ENCODE measurements at places on chromosomes 3 and 15.

GRCh38 chr15:78618490-78618934 lies 2.3 kb downstream of the CHRNA3 start:
- DNase-seq, result peak; percentile 71

GRCh38 chr3:197317250-197317963 lies 19.0 kb upstream of the DLG1 start:
- peak; percentile 94 for DNase-seq

DNA sequence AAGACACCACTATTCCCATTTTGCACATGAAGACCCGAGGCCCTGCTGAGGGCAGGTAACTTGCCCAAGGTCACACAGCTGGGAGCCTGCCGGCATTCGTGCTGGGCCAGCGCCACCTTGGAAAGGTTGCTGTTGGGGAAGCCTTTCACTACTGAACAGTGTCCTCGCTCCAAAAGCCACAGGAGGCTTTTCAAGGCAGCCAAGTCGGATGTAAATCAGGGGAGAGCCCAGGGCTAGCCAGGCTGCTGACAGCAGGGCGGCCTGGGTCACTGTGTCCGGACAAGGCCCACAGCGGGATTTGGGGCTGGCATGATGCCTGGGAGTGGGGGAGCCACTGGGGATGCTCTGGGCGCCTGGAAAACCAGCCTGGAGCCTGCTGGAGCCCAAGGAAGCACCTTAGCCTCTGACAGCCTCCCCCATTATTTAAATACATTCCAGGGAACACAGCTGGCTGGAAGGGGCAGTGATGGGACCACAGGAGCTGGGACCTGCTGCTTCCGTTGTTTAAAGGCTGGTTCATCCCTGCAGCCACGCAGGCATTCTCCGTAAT lies 10.5 kb downstream of the SLC6A6 start:
- DNase-seq, result no peak

GRCh38 chr3:42133500-42134298 lies 42.5 kb downstream of the TRAK1 start:
- DNase-seq, result no peak

- no peak for DNase-seq
Observed at GRCh38 chr15:41424809-41425208, 7.9 kb downstream of the RTF1 start.

DNA sequence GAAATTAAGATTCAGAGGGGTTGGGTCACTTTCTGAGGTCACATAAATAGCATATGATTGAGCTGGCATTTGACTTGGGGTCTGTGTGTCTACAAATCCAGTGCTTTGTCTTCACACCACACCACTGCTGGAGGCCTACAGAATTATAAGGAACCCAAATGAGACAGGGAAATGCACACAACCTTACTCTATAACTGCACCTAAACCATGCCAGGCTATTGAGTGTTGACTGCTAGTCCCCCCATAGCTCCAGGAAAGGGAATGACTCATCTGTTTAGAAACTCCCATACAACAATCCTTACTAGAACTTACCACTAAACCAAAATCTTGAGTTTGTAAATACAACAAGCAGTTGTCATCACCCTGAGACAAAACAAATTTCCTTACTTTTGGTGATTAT lies 16.9 kb upstream of the TSC22D2 start:
- no peak for DNase-seq

DNA sequence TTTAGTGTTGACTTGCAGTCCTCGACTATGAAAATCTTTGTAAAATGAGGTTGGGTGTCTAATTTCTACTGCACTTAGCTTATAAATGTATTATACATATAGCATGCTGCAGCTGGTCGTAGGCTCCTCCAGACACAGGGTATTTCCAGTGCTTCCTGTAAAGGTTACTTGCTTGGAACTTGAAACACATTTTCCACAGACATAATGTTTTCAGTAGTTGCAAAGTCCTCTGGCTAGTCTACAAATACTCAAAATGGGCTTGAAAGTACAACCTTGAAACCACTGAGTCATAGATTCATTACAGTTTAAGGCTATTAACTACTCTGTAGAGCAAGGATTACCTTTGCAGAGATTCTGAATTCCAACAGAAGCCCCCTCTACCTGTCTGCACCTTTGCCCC lies 464.1 kb downstream of the RAP2B start:
- no peak for DNase-seq

- DNase-seq, result no peak
Observed at GRCh38 chr3:67090474-67090873, 92.4 kb downstream of the KBTBD8 start.

DNA sequence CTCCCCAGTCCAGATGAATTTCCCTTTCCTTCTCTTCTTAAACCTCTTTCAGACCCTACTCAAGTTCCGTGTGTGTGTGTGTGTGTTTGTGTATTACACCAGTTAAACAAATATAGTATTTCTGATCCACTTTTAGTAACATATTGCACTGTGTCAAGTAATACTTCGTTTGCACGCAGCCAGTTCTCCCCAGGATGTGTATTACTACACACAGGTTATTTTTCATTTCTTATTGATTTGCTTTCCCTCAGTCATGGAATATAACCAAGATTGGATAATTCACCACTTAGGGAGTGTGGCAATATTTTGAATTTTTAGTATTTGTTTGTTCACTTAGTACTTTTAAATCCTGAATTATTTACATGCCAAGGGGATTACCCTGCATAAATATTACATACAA lies 667.0 kb downstream of the NR2F2 start:
- no peak for DNase-seq

DNA sequence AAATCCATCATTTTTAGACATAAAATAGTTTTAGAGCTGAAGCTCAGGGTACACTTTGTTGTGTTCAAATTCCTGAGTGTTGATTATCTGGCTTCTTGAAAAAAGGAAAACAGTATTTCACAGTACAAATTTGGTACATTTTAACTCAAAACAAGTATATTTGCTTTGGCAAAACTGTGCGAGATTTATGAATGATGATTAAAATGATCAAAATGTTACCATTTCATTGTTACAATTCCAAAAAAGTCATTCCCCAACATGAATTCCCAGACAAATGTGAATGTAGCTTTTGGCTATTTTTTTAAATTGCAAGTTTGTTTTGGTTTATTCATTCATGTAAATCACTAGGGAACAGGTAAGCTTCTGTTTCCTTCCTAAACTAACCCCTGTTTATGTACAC lies 347.4 kb upstream of the DCBLD2 start:
- no peak for DNase-seq

DNA sequence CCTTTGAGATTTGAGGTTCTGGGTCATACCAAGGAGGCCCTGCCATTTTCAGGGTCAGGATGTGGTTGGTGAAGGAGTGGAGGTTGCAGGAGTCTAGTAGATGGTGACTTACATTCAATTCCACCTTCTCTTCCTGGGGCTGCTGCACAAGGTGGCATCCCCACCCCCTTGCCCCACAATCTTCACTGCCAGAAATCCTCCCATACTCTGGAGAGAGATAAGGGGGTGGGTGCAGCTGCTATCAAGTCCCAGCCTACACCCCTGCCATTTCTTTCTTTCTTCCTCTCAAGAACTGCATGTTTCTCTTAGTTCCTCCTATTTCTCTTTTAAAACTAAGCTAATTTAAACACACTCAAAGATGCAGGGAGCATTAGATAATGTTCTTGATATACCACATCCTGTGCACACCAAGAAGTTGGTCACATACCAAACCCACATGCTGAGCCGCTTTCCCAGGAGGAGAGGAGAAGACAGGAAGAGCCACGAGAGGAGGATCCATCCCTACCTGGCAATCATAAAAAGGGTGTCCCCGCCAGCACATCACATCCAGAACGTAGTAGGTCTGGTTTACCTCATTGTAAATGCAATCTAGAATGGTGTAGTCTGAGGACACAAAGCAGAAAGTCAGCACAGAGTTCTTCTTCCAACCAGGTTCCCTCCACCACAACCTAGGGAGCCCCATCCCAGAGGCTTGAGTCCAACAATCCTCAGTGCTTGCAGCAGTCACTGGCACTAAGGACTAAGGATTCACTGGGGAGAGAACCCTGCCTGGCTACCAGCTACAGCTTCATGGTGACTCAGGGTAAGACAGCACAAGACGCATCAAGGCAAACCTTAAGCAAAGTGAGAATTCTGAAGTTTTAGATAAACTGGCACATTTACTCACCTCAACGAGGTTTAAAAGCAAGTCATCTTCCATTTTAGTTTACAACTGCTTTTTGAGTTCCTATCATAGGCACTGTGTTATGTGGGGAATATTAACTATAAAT lies 18.5 kb downstream of the SNUPN start:
- peak; percentile 50 for DNase-seq

Measured in astrocyte of the cerebellum (primary cell).